Large intestine (tissue), 12 donors: ENCODE measurements at places on chromosomes 1 and 21. TPM values are rescaled to one million over a fixed set of nuclear protein-coding genes. Genes with fewer than 3 reads are reported as not detected.

DNA sequence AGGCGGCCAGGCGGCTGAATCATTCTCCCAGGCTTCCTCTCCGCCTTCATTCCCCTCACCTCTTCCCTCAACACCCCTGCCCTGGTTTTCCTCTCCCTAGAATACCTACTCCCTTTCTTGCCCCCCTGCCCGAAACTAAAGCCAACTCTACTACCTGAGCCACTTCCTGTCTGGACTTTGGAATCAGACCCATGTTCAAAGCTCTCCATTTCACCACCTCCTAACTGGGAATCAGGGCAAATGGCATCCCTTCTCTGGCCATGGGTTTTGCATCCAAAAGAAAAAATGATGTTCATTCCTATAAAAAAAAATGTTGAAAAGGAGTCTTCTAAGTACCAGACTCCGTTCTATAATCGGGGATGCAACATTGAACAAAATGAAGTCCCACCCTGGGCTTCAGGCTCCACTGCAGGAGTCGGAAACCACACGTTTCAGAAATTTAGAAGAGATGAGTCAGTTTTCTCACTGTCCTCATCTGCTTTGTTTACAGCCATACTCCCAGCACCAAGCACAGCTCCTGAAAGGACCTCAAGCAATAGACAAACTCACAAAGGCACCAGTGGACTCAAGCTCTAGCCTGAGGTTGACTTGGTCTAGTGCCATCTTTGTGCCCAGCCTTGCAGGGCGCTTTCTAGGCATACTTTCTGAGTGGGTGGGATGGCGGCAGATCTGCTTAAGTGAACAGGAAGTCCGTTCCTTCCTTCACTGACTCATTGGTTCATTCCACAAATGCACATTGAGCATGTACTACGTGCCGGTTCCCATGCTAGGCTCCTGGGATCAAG is 176.2 kb downstream of the IGSF21 start:
- DNase-seq, result no peak
- H3K36me3 ChIP-seq, result no peaks in the 10 kb centered on the region
- no peak overlapping the region for H3K4me3 ChIP-seq
- peaks cover 33% of the 10 kb centered on the region for H3K27me3 ChIP-seq
- no peak overlapping the region for H3K27ac ChIP-seq
- no peaks in the 10 kb centered on the region for H3K4me1 ChIP-seq

- peak overlapping the region; percentile 34 for H3K27ac ChIP-seq
- peaks cover 5% of the 10 kb centered on the region for H3K4me1 ChIP-seq
- no peaks in the 10 kb centered on the region for H3K27me3 ChIP-seq
- DNase-seq, result no peak
- no peaks in the 10 kb centered on the region for H3K36me3 ChIP-seq
These were observed 5.5 kb upstream of the DDR2 start for GRCh38 chr1:162626761-162627160.

DNA sequence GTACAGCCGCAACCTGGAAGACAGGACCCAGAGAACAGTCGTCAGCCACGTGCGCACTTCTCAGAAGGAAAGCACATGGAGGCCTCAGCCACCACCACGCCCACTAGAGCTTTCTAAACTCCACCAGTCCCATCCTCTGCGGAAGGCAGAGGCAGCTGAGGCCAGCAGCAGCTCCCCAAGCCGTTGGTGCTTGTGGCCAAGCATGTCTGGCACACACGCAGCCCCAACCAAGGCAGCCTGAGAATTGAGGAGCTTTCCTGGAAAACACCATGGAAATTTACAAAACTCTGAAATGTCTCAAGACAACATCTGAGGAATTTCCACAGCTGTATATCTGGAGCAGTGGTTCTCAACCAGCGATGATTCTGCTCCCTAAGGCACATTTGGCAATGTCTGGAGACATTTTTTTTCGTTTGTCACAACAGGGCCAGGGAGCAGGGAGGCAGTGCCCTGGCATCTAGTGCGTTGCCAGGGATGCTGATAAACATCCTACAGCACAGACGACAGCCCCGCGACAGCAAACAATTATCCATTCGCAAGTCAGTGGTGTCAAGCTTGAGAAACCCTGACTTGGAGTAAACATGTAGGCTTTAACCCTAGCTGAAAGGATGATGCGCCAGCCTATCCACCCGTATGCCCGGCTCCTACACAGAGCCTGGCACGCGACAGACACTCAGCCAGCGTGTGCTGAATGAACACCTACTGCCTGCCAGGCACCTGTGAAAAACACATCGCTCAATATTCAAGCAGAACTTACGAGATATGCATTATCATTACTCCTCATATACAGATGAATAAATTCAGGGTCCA is 24.7 kb downstream of the NPHP4 start:
- DNase-seq, result no peak
- no peaks in the 10 kb centered on the region for H3K27me3 ChIP-seq
- H3K4me3 ChIP-seq, result no peak overlapping the region
- peaks cover 19% of the 10 kb centered on the region for H3K36me3 ChIP-seq
- peaks cover 20% of the 10 kb centered on the region for H3K4me1 ChIP-seq

GRCh38 chr1:226967665-226968064 is 27.6 kb downstream of the COQ8A start:
- H3K4me1 ChIP-seq, result no peaks in the 10 kb centered on the region
- no peak overlapping the region for H3K4me3 ChIP-seq
- H3K27ac ChIP-seq, result no peak overlapping the region
- no peak for DNase-seq
- peaks cover 30% of the 10 kb centered on the region for H3K36me3 ChIP-seq

DNA sequence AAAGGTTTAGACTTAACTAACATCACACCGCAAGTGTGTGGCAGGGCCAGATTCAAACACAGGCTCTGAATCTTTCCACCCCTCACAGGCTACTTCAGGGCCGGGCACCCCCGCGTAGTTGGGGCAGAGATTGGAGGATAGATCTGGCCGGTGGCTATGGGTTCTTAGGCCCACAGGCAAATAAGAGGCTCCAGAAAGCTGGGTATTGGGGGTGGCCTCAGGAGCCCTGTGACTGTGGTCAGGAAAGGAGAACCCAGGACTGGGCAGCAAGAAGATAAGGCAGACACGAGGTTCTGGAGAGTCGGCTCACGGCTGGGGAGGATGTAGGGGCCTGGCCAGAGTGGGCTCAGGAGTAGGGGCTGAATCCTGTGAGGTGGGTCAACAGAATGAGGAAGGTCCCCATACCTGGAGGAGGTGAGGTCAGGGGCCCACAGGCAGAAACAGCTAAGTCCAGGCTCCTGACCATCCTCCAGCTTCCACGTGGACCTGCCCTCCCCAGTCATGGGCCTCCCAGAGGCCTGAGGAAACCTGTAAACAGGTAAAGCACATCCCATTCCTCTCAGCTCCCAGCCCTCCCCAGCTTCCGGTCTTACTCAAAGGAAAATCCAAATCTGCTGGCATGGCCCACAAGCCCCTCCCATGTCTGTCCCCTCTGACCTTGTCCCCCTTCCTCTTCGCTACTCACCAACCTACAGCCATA is 306.2 kb downstream of the MATN1 start:
- no peak for DNase-seq
- peaks cover 4% of the 10 kb centered on the region for H3K27me3 ChIP-seq
- H3K36me3 ChIP-seq, result no peaks in the 10 kb centered on the region
- H3K27ac ChIP-seq, result no peak overlapping the region
- no peaks in the 10 kb centered on the region for H3K4me1 ChIP-seq

DNA sequence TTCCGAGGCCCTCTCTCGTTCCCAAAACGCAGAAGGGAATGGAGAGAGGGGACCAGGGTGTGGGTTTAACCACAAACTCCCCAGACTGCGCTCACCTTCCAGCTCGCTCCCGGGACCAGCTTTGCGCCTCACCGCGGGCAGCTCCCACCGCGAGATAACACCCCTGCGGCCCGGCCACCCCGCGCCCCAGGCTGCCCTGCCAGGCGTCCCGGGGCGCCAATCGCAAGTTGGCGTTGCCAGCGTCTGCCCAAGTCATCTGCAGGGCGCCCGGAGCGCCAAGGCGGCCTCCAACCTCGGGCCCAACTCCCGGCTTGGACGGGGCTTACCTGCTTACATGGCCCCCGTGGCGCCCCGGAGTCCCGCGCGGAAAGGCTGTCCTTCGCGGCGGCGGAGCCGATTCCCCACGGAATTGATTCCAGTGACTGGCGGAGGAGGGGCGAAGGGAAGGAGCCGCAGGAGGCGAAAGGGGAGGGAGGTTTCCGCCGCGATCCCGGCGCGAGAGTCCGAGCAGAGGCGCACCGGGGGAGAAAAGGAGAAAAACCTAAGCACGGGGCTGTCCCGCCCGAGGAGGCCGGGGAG is 456 bp downstream of the PTPN14 start:
- DNase-seq, result peak; percentile 81
- peak overlapping the region; percentile 96 for H3K4me3 ChIP-seq
- H3K27me3 ChIP-seq, result no peaks in the 10 kb centered on the region
- no peaks in the 10 kb centered on the region for H3K36me3 ChIP-seq
- H3K27ac ChIP-seq, result peak overlapping the region; percentile 97

- H3K36me3 ChIP-seq, result no peaks in the 10 kb centered on the region
- H3K27ac ChIP-seq, result no peak overlapping the region
- DNase-seq, result no peak
- peaks cover 8% of the 10 kb centered on the region for H3K4me1 ChIP-seq
These were observed 2.3 kb upstream of the SLC2A5 start for GRCh38 chr1:9071554-9072235.

Gene PLA2G2D
- 0.18 TPM for polyA plus RNA-seq

Gene SPATA1
- 4.5 TPM for polyA plus RNA-seq

Gene MCOLN2
- 3.2 TPM for polyA plus RNA-seq
